Stimulated activated CD8-positive, alpha-beta memory T cell treated with anti-CD3 and anti-CD28 coated beads, Interleukin-4, amount 100 ng/mL, for 24 hours (primary cell): ENCODE measurements at places on chromosomes 7 and 10.
A peak's percentile ranks its signal among the peaks of the same experiment; 100 is the strongest.

DNA sequence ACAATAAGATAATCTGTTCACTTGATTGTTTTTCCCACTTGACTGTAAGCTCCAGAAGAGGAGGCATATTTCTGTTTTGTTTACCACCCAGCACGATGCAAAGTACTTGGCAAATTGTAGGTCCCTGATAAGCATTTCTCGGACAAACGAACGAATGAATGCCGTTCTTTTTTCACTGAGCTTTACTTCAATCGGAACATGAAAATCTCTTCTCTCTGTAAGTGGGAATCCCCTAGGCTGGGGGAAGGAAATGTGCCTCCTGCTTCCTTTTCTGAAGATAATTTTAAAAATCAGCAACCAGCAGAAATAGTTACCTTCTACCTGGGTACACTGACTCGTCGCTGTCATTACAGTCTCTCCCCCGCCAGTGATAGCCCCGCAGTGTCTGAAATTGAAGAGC is 102.9 kb downstream of the AOAH start:
- DNase-seq, result no peak

GRCh38 chr10:12701696-12702095 is 299.8 kb downstream of the CCDC3 start:
- no peak for DNase-seq

- no peak for DNase-seq
Measured at GRCh38 chr7:129950191-129950932, 2.4 kb downstream of the UBE2H start.

DNA sequence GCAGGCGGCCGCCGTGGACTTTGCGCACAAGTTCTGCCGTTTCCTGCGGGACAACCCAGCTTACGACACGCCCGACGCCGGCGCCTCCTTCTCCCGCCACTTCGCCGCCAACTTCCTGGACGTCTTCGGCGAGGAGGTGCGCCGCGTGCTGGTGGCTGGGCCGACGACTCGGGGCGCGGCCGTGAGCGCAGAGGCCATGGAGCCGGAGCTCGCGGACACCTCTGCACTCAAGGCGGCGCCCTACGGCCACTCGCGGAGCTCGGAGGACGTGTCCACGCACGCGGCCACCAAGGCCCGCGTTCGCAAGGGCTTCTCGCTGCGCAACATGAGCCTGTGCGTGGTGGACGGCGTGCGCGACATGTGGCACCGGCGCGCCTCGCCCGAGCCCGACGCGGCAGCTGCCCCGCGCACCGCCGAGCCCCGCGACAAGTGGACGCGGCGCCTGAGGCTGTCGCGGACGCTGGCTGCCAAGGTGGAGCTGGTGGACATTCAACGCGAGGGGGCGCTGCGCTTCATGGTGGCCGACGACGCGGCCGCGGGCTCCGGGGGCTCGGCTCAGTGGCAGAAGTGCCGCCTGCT is 14.1 kb downstream of the SH2B2 start:
- no peak for DNase-seq

GRCh38 chr10:101041252-101041761 is 10.3 kb downstream of the SFXN3 start:
- peak; percentile 56 for DNase-seq

- no peak for DNase-seq
Measured at GRCh38 chr7:117087639-117088396, 134.5 kb downstream of the ST7 start.

DNA sequence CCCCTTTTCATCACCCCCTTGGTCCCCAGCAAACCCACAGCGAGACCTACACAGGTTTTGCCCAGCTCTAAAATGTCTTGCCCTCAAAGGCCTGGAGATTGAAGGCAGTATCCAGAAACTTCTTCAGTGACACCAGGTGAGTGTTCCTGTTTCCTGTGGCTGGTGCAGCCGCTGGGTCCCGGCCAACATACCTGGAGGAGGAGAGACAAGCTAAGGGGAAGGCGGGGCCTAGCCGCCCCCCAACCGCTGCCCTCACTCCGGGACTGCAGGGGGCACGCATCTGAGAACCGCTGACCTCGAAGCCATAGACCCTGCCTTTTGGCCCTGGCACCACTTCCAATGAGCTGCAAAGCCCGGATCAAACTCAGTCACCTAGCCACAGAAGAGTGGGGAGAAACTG is 27.0 kb downstream of the OGDHL start:
- no peak for DNase-seq

- no peak for DNase-seq
Measured at GRCh38 chr10:21764466-21765189, 230.6 kb downstream of the MLLT10 start.

- DNase-seq, result no peak
Measured at GRCh38 chr7:157018997-157019608, 8.6 kb upstream of the MNX1 start.

- DNase-seq, result no peak
Measured at GRCh38 chr10:32050177-32050576, 6.0 kb downstream of the KIF5B start.

DNA sequence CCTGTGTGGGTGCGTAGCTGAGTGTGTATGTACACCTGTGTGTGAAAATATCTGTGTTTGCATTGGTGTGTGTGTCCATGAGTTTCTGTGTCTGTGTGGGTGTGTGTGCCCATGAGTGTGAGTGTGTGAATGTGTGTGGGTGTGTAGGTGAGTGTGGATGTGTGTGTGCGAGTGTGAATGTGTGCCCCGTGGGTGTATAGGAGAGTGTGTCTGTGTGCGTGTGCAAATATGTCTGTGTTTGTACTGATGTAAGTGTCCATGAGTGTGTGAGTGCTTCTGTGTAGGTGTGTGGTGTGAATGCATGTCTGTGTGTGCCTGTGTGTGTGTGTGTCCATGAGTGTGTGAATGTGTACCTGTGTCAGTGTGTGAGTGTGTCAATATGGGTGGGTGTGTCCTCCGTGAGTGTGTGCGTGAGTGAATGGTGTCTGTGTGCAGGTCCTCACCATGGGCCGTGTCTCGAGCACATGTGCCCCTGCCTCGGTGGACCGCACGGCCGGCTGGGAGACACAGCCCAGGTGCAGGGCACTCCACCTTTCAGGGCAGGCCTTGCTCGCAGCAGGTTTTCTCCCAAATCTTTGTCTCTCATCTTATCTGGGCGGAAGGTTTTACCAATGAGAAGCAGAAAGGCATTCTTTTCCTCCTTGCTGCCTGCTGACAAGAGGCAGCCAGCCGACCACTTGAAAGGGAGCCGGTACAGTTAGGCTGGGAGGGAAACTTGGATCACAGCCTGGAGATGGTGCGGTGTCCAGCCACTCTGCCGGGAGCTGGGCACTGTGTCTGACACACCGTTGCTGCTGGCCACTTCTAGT is 107.1 kb upstream of the FAM20C start:
- DNase-seq, result no peak

DNA sequence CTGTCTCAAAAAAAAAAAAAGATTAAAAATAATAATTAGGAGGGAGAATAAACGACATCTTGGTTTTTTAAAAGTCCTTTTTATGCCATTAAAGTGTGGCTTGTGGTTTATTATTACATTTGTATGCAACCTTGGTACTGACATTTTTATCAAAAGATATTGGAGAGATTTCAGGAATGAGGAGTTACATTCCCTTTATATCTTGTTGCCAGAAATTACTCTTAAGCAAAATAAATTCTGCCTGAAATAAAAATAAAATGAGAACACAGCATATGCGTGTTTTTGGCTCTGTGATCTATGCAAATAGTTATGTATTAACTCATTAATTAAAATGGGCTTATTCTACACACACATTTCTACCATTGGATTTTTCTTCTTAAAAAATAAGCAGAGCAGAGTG is 202.4 kb downstream of the BICC1 start:
- no peak for DNase-seq

- DNase-seq, result no peak
Measured at GRCh38 chr7:146119002-146119401, 2.4 kb downstream of the CNTNAP2 start.

DNA sequence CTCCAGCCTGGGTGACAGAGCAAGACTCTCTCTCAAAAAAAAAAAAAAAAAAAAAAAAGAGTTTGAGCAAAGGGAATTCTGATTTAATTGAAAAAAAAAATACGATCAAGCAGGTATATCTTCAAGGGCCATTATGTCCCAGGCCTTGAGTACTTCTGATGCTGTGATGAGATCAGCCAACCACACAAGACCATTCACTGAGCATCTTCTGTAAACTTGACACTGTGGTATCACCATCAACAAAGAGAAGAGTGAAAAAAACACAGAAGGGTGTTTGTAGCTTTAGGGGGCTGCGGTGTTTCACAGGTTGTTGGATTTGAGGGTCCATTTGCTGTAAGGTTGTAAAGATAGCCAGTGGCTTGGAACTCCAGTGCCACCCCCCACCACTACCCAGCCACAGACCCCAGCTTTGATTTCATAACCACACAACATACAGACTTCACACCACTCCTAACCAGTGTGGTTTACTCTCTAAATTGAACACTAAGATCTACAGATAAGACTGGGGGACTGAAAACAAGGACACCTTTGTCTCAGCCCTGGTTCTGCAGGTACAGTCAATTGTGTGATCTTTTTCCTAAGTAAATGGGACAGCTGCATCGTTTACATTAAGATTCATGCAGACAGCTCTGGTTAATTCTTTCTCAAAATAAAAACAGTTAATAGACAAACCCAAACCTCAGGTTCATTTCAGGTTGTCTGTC is 66.4 kb downstream of the CDC123 start:
- no peak for DNase-seq

- DNase-seq, result no peak
Measured at GRCh38 chr7:22214000-22214399, 143.0 kb downstream of the RAPGEF5 start.

DNA sequence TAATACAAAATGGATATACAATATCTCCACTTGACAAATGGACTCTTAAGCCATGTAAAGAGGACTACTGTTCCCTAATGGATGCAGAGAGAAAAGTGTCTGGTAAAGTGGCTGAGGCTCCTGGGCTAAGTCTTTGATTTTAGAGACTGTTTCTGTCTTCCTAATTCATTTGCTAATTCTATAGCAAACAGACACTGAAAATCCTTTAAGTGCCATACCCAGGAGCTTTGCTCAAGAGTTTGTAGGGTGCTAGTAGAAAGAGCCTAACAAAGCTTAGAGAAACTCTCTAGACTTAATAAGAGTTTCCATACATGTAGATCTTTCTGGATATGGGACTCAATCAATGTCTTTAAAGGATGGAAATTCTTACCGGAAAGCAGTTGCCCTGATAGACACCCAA is 16.7 kb downstream of the CEP55 start:
- DNase-seq, result no peak

DNA sequence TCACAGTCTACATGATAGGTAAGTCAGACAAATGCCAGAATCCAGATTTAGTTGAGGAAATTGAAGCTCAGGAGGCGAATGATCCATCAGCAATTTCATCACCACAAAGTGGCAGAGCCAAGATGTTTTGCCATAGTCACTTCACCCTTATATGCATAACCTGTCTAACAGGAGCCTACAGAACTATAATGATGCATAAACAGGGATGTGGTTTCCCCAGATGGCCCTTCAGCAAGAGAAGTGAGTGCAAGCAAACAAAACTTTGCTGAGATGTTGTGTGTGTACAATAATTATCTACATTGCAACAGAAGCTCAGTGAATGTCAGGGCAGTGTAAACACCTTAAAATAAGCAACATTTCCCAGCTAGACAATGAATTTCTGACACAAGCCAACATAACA is 28.6 kb downstream of the PON3 start:
- no peak for DNase-seq

- no peak for DNase-seq
Measured at GRCh38 chr10:93851169-93851568, 42.6 kb upstream of the SLC35G1 start.

- no peak for DNase-seq
Measured at GRCh38 chr10:13448216-13448615, 80.6 kb downstream of the BEND7 start.

DNA sequence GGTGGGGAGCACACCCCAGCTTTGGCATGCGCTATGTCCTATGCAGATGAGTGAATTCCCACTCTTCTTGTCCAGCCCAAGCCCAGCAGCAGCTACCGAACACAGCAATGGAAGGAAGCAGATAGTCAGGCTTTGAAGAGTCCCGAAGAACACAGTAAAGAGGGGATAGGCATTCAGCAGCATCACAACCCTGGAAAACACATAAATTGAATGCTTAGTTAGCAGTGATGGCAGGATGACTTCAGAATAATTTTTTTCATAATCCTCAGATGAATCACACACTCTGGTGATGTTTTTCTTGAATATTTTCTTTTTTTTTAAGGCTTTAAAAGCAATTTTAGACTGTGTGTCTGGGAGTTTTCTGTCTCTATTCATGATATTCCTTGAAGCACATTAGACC is 95.8 kb downstream of the CFAP58 start:
- no peak for DNase-seq

DNA sequence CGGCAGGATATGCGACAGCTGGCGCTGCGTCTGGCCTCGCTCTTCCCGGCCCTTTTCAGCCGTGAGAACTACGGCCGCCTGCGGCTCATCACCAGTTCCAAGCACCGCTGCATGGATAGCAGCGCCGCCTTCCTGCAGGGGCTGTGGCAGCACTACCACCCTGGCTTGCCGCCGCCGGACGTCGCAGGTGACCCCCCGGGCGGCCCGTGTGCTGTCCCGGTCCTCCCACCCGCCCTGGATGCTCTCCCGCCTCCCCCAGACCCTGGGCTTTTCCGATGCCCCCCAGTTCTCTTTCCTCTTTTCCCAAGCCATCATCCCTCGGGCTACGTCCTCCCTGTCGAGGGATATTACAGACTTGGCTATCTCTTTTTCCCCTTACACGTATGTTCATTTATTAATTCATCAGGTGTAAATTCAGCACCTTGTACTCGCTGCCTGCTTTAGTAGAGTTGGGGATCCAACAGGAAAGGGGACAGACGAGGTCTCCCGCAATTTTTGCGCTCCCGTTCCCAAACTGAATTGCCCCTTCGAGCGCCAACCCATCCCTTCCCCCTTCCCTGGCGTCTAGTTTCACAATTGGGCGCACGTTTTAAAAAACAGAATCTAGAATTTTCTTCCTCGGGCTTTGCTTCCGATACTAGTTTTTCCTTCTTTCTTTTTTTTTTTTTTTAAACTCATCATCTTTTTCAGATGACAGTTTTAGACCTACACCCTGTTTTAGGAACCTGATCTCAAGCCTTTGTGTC is 846 bp downstream of the MINPP1 start:
- DNase-seq, result peak; percentile 22

DNA sequence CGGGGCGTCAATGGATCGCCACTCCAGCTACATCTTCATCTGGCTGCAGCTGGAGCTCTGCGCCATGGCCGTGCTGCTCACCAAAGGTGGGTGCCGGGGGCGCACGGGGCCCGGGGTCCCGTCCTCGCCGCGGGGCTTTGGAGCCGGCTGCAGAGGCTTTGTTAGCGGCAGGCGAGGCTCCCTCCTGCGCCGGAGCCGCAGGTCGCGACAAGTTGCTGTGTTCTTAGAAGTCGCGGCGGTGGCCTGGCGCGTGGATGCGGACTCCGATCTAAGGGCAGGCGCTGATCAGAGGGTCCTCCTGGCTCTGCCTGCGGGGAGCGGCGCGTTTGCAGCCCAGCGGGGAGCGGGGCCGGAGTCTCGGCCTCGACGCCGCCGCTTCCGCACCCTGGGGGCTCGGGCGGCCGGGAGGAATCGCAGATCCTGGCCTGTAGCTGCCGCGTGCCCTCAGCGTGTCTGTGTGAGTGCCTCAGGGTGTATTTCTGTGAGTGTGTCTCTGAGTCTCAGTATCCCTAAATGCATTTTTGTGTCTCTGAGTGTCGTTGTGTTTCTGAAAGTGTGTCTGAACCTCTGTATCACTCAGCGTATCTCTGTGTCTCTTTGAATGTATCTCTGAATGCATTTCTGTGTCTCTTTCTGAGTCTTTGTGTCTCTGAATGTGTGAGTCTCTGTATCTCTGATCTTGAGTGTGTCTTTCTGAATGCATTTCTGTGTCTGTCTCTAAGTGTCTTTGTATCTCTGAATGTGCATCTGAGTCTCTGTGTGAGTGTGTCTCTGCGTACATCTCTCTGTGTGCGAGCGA is 766 bp downstream of the BAMBI start:
- no peak for DNase-seq
